ENCODE measurements at places on chromosomes 7 and 10.

- DNase-seq = no peak
These were observed 220.2 kb upstream of the SH2B2 start for GRCh38 chr7:102066476-102066875.

DNA sequence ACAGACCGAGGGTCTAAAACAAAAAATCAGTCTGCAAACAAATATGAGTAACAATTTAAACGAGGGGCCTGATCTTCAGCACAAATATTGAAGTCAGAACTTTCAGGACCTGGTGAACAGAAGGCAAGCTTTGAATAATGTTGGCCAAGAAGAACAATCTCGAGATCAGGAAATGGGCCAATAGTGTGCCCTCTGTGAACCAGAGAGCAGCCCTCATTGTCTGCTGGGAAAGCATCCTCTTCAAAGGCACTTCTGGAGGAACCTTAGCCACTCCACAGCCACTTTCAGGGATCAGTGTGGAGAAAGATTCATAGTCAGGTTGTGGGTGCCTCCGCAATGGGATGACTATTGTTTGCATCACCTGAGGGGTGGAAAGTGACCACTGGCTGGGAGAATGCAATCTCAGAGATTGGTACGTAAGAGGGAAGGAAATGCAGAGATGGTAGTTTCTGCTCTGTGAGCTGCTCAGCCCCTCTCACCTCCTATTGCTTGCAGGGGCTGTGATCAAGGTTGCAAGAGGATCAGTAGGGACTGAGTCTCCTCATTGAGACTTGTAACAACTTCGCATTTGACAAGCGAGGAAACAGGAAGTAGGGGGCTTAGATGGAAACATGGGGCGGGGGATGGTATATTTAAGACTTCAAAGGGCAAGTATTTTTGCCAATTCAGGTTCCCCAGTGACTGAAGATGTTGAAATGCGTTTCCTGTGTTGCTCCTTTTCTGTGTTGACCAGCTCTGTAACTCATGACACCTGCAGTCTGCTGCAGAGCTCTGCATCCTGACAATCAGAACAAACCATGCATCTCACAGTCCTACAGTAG lies 28.4 kb upstream of the IFRD1 start:
- no peak for DNase-seq

DNA sequence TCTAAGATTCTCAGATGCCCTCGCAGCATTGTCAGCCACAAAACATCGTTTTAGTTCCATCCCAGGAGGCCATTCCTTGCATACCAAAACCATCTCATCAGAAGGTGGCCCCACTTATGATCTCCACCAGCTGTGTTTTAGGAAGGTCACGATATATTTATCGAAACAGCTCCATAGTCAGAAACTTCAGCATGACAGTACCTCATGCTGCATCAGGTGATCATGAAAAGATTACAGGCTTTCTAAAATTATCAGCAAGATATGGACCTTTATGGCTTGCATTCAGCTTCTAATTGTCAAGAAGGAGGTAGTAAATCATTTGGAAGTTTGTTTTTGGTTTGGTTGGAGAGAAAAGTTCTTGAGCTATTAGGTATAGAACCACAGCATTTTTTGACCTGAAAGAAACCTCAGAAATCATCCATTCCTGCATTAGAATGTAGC lies 20.0 kb downstream of the JAZF1 start:
- no peak for DNase-seq

DNA sequence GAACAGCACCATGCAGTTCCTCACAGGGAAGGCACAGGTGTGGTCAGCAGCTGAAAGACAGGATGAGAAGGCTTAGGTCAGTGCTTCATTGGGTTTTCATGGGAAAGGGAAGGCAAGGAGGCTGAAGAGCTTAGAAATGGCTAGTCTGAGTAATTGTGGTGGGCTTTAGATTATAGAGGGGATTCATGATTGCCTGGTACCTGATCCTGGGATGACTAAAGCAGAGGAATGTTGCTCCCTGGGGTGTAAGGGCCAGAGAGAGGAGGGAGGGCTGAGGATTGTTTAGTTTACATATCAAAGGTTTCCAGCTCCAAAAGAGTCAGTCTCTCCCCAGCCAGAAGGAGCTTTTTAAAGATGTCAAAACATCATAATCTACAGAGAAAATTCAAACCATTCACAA lies 396.3 kb upstream of the POM121L12 start:
- DNase-seq = no peak

GRCh38 chr7:26663874-26664273 lies 200.5 kb downstream of the SKAP2 start:
- no peak for DNase-seq

DNA sequence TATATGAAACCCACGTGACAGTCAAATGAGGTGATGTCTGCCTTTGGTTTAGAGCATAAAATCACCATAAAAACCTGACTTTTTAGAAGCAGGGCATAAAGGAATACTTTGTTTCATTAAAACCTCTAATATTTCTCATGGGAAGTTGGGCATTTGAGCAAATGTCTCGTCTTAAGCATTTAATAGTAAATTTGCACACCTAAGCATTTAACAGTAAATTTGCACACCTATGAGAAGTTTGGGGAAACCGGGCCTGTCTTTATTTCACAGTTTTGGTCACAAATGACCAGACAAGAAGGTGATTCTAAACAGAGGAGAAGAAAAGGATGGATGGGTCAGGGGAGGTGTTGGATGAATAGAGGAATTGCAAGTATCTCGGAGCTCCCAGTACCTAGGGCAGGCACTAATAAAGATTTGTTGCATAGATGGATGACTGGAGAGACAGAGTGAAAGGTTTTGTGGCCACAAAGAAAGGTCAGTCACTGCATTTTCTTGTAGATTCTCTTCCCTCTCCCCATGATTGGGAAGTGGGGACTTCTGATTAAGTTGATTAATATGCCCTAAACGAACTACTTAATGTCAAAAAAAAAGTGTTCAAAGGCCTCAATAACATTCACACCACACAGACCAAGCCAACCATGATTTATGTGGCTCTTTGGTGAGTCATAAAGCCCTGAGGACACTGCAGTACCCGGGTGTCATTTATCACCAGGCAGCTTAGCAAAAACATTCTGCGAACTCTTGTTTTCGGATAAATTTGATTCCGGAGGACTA lies 158.2 kb downstream of the SPAG6 start:
- DNase-seq = no peak

DNA sequence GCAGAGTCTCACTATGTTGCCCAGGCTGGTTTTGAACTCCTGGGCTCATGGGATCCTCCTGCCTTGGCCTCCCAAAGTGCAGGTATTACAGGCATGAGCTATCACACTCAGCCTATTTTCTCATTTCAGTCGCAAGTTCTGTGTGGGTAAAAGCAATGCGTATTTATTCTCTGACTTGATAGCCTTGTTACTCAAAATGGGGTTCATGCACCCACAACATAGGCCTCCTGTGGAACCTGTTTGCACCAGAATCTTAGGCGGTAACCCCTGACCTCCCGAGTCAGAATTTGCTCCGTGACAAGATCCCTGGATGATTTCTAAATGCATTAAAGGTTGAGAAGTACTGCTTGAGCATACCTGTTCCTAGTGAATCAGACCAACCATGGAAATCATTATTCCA lies 7.3 kb downstream of the IL2RA start:
- peak; percentile 47 for DNase-seq

- peak; percentile 92 for DNase-seq
These were observed 14.7 kb upstream of the MICALL2 start for GRCh38 chr7:1473864-1474512.

DNA sequence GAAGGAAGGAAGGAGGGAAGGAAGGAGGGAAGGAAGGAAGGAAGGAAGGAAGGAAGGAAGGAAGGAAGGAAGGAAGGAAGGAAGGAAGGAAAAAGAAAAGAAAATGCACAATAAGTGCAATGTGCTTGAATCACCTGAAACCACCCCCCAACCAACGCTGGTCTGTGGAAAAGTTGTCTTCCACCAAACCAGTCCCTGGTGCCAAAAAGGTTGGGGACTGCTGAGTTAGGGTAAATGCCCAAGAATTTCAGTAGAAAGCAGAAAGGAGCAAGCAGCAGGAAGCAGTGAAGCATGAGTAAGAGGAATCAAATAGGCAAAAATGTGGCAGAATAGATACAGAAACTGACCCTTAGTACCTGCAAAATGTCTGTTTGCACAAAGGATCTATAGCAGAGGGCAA lies 137.2 kb downstream of the JCAD start:
- no peak for DNase-seq

- no peak for DNase-seq
These were observed 18.9 kb upstream of the SORCS3 start for GRCh38 chr10:104622175-104622574.

Measured in stimulated activated CD8-positive, alpha-beta memory T cell treated with anti-CD3 and anti-CD28 coated beads, Interleukin-4, amount 100 ng/mL, for 48 hours (primary cell).